ENCODE measurements at places on chromosomes 16 and 17. TPM values are rescaled to one million over a fixed set of nuclear protein-coding genes. Genes with fewer than 3 reads are reported as not detected.

GRCh38 chr17:726271-726919 is 6.0 kb upstream of the TLCD3A start:
- no peak overlapping the region for H3K4me3 ChIP-seq
- no peak for DNase-seq
- peaks cover 1% of the 10 kb centered on the region for H3K4me1 ChIP-seq
- H3K27me3 ChIP-seq: no peaks in the 10 kb centered on the region
- H3K36me3 ChIP-seq: no peaks in the 10 kb centered on the region

GRCh38 chr16:4091240-4092012 is 24.8 kb downstream of the ADCY9 start:
- H3K4me1 ChIP-seq: peaks cover 79% of the 10 kb centered on the region
- no peak overlapping the region for H3K4me3 ChIP-seq
- no peaks in the 10 kb centered on the region for H3K27me3 ChIP-seq

DNA sequence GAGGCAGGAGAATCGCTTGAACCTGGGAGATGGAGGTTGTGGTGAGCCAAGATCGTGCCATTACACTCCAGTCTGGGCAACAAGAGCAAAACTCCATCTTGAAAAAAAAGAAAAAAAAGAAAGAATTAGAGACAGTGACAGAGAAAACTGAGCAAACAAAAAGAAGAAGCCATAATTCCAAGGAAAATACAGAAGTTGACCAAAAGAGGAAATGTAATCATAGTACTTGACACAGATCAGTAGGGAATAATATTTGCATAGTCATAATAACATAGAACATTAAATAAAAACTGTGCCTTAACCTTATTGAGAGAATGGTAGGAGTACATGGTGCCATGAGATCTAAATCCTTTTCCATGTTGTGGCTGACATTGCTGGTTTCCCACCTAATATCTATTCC is 14.7 kb upstream of the USP31 start:
- no peak overlapping the region for H3K4me3 ChIP-seq
- no peaks in the 10 kb centered on the region for H3K4me1 ChIP-seq
- no peak for DNase-seq

DNA sequence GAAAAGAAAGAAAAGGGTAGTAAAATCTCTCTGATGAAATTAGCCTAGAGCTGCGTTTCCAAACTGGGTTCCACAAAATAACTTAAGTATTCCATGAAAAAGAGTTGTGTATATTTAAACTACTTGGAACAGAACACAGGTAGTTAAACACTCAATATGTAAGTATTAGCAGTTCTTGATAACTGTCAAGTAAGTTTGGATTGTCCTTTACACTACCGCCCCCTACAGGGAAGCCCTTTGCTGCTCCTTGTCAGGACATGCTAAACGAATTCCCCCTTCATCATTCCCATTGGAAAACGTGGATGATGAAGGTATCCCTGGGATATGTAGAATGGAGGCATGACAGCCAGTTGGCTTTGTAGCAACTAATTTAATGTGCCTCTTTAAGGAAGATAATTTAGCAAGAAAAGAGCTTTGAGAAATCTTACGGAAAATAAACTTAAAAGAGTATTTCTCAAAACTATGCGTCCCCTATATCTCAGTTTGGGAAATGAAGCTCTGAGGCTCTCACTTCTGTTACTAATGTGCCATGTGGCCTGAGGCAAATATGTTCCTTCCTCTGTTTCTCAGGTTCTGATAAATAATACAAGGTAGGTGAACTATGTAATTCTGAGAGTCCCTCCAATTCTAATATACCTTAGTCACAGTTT is 18.8 kb downstream of the NCBP3 start:
- H3K27me3 ChIP-seq: no peaks in the 10 kb centered on the region
- peak; percentile 42 for DNase-seq
- peaks cover 13% of the 10 kb centered on the region for H3K4me1 ChIP-seq

- DNase-seq: peak; percentile 82
- H3K27me3 ChIP-seq: no peaks in the 10 kb centered on the region
- peak overlapping the region; percentile 32 for H3K27ac ChIP-seq
- H3K4me1 ChIP-seq: peaks cover 26% of the 10 kb centered on the region
These were observed 4.4 kb upstream of the SLC47A2 start for GRCh38 chr17:19720631-19721426.

DNA sequence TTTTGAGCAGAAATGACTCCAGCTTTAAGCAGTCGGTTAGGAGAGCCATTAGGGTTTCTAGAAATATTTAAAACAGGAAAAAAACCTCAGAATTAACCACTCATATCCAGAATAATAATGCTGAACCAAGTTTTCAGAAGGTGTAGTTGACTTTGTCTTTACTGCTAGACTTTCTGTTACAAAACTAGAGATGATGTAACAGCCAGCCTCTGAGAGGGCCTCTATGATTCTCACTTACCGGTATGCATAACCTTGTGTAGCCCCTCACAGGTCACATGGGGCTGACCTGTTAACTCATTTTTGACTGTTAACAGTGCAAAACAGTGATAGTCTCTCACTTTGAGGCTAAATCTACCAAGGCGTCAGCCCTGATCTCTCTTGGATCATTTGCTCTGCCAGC is 74.3 kb downstream of the TEX14 start:
- H3K27ac ChIP-seq: no peak overlapping the region
- no peak for DNase-seq
- no peak overlapping the region for H3K4me3 ChIP-seq
- no peaks in the 10 kb centered on the region for H3K36me3 ChIP-seq
- H3K27me3 ChIP-seq: no peaks in the 10 kb centered on the region

DNA sequence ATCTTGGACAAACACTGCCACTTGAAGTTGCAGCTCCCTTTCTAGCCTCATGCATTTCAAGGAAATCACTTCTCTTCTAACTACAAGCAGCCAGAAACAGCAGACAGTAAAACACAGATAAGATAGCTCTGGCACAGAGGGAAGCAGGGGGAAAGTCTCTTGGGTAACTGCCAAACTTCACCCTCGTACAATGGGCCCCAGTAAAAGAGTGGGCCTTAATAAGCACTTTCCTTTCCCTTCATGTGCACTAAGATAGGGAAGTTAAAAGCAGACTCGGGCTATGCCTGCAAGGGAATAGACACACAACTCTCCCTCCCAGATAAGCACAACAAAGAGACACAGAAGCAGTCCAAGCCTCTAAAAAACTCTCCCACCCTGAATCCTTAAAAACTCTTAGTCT is 4.2 kb upstream of the KRTAP4-5 start:
- H3K36me3 ChIP-seq: no peaks in the 10 kb centered on the region
- peak; percentile 1 for DNase-seq
- H3K27ac ChIP-seq: no peak overlapping the region
- no peaks in the 10 kb centered on the region for H3K4me1 ChIP-seq

- H3K27ac ChIP-seq: no peak overlapping the region
- H3K36me3 ChIP-seq: no peaks in the 10 kb centered on the region
- peaks cover 39% of the 10 kb centered on the region for H3K4me1 ChIP-seq
- H3K27me3 ChIP-seq: no peaks in the 10 kb centered on the region
These were observed 3.3 kb downstream of the RUNDC3A start for GRCh38 chr17:44311562-44312181.

DNA sequence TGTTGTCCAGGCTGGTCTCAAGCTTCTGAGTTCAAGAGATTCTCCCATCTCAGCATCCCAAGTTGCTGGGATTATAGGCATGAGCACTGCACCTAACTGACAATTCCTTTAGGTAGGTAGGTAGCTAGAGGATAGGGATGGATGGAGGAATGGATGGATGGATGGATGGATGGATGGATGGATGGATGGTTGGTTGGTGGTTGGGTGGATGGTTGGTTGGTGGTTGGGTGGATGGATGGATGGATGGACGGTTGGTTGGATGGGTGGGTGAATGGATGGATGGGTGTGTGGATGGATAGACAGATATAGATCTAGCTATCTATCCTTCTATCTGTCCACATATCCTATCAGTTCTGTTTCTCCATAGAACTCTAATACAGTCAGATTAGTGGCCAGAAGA is 19.3 kb upstream of the ADCY9 start:
- H3K4me3 ChIP-seq: no peak overlapping the region
- no peaks in the 10 kb centered on the region for H3K27me3 ChIP-seq
- H3K4me1 ChIP-seq: peaks cover 10% of the 10 kb centered on the region
- H3K27ac ChIP-seq: peak overlapping the region; percentile 70
- no peak for DNase-seq

DNA sequence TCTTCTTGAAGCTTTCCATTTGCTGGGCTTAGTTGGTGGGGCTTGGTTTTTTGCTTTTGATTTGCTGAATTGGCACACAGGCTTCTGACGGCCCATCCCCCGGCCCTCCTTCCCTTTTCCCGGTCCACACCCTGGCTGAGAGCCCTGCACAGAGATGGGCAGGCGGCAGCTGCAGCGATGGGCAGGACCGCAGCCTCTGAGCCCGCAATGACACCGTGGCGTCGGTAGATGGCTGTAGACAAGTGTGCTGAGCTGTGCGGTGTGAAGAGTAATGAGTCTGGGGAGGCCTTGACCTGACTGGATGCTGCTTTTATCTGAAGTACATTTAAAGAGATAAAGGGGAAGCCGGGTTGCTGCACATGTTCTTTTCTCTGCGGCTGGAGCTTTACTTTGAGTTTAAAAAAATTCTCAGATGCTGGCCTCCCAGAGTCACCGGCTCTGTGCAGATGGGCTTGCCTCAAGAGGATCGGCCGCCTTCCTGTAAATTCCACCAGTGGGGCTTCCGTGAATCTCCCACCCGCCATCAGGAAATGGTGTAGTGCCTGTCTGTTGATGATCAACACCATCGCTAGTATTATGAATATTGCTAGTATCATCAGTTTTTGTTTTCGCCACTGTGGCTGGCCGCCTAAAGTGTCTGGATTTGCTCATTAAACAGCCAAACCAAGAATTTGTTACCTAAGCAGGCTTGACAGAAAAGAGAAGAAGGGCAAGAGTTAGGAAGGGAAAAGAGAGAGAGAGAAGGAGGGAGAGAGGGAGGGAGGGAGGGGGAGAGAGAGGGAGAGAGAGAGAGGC is 245.6 kb upstream of the RBFOX1 start:
- no peak overlapping the region for H3K4me3 ChIP-seq
- no peaks in the 10 kb centered on the region for H3K36me3 ChIP-seq
- H3K27ac ChIP-seq: no peak overlapping the region
- no peaks in the 10 kb centered on the region for H3K27me3 ChIP-seq

- DNase-seq: no peak
- H3K36me3 ChIP-seq: peaks cover 6% of the 10 kb centered on the region
- H3K4me3 ChIP-seq: no peak overlapping the region
- H3K27ac ChIP-seq: peak overlapping the region; percentile 82
These were observed 23.5 kb downstream of the GPRC5B start for GRCh38 chr16:19861133-19861532.

DNA sequence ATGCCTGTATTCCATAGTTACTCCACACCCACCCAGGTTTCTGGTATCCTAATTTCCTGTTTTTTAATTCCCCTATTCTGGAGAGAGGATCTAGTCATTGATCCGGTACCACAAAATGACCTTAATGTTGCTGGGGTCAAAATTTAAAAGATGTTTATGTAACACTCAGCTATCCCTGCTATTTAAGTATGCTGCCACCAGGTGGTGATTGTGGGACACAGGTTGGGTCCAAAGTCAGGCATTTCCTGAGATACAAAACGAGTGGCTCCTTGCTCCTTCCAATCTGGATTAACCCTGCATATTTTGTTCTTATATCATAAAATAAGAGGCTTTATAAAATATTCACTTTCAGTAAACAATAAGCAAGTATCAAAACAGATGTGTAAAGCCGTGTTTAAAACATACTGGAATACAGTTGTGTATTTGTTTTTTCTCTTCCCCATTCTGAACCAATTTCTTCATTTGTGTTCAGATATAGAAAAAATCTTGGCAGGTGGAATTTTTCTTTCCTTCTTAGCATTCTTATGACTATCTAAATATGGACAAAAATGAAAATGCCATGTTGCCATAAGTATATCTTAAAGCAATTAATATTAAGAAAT is 16.3 kb downstream of the HS3ST4 start:
- H3K27me3 ChIP-seq: no peaks in the 10 kb centered on the region
- H3K27ac ChIP-seq: no peak overlapping the region
- no peaks in the 10 kb centered on the region for H3K36me3 ChIP-seq
- no peaks in the 10 kb centered on the region for H3K4me1 ChIP-seq

The MT1E gene
- total RNA-seq: 450 TPM

The PITPNM3 gene
- total RNA-seq: 4.3 TPM

The CCL22 gene
- not detected for total RNA-seq

The KDM6B gene
- total RNA-seq: 8.5 TPM

The TMEM238L gene
- total RNA-seq: not detected

The LRRC37A gene
- 1.2 TPM for total RNA-seq

The PLSCR3 gene
- 20.0 TPM for total RNA-seq
